ENCODE measurements at places on chromosomes 1 and 21.

DNA sequence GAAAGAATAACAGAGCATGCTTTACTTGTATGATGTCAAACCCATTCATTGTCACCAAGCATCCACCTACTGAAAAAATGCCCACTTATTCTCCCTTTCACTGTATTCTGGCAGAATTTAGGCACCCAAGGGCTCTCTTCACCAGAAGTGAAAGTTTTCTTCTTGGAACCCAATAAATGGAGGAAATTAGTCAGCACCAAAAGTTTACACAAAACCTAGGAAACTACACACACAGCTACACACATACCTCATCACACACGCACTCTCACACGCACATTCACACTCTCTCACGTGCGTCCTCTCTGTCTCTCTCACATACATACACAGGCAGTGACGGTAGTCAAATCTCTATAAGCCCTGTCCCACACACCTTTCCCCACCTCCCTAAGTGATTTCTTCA, 37.6 kb downstream of the MCOLN2 start:
- no peak for DNase-seq

GRCh38 chr1:54054438-54054749, 986 bp downstream of the TCEANC2 start:
- no peak for DNase-seq

GRCh38 chr1:95196017-95196416, 38.0 kb upstream of the RWDD3 start:
- DNase-seq = no peak

- no peak for DNase-seq
Measured at GRCh38 chr1:237074371-237075117, 32.6 kb downstream of the RYR2 start.

- DNase-seq = no peak
Measured at GRCh38 chr21:42153746-42154145, 65.2 kb upstream of the ABCG1 start.

DNA sequence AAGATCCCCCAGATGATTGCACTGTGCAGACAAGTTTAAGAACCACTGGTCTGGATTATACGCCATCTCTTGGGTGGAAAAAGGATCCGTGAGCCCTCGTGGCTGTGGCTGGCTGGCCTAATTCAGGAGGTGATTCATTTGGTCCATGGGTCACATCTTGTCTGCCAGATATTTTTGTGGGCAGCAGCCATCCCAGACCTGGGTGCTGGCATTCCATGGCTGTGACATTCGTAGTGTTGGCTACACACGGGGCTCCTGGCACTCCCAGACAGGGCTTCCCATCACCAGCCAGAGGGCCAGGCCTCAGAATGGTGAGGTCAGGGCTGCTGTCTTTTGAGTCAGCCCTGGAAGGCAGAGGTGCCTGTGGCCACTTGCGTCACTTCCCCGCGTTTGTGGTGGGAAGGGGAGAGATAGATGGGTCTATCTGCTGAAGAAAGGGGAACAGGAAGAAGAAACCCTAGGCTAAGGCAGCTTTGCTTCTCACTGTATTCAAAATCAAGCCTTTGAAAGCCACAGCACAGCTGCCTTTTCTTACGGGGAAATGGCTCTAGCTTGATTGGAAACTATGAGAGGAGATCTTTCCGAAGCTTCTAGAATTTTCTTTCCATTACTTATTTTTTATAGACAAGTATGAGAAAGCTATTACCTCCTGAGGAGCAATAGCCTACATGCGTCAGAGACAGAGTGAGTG, 32.4 kb downstream of the EIF2D start:
- no peak for DNase-seq

All from neural progenitor cell (in vitro differentiated cells).